ENCODE measurements at places on chromosomes 6 and 20.
A peak's percentile ranks its signal among the peaks of the same experiment; 100 is the strongest.

- DNase-seq: no peak
These were observed 744.9 kb downstream of the PTPRT start for GRCh38 chr20:42444799-42445198.

DNA sequence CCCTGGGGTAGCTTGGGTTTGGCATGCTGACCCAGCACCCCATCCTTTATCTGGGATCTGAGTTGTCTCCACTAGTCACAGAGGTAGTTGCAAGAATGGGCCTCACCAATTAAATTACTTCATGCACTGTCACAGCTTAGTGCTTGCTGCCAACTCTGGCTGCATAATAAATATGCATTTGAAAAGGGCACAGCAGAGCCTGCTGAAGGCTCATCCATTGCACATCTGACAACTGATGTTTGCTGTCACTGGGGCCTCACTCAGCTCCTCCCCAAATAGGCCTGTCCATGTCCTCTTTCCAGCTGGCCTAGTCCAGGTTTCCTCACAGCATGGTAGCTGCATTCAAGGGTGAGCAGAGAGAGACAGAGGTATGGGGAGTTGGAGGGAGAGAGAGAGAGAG lies 13.3 kb upstream of the NXT1 start:
- DNase-seq: no peak

- no peak for DNase-seq
These were observed 283.0 kb downstream of the CDH4 start for GRCh38 chr20:61535091-61535490.

DNA sequence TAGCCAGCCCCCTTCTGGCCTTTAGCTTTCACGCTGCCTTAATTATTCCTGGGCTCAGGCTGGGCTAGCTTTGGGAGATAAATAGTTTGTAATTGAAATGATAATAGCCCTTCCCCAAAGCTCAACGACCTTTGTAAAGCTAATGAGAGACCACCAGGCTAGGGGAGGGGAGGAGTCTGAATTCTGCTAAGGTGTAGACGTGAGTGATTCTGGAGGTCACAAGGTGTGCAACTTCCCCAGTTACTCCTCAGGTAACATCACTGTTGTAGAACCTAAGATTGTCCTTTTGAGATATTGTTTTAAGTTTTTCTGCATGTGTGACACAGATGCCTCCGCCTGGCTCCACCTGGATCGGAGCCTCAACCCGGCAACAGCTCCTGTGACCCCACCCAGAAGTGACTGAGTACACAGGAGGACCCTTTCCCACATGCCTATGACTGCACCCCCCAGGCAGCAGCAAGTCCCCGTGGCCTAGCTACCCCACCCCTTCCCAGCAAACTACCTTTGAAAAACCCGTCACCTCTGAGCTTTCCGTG lies 5.8 kb upstream of the GPR31 start:
- no peak for DNase-seq

- no peak for DNase-seq
These were observed 3.3 kb downstream of the PERP start for GRCh38 chr6:138103871-138104270.

- no peak for DNase-seq
These were observed 33.7 kb upstream of the PAQR8 start for GRCh38 chr6:52328303-52328662.

GRCh38 chr6:2952557-2953095 lies 18.7 kb downstream of the SERPINB6 start:
- DNase-seq: peak; percentile 75

GRCh38 chr6:49579649-49580048 lies 29.2 kb downstream of the C6orf141 start:
- no peak for DNase-seq

DNA sequence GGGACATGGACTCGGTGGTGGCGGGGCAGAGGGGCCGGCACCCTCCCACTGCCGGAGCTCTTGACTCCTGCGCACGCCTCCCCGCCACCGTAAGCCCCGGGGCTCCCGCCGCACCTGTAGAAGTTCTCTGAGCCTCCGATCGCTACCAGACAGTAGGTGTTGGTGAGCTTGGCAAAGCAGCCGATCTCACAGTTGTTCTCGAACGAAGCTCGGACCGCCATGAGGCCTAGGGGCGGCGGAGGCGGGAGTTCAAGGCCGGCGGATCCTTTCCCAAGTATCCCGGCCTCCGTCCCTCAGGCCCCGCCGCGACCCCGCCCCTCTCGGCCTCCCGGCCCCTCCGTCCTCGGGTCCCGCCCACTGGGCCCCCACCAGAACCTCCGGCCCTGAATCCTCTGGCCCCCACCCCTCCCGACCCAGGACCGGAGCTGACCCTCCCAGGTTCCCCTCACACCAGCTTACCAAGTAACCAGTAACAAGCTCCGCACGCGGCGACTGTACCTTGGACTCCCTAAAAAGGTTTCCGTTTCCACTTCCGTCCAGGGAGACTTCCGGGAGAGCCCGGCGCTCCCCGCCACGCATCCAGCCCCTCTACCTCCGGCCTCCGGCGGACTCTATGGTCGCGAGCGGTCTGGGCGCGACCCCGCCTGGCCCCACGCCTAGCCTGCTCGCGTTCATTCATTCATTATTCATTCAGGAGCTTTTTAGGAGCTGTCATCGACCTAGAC lies at the start of gene EIF6:
TSS of gene EIF6 (minus strand) at position 506 of the 725 bp plus-strand sequence. CDS start at position 221, 285 bp downstream.
- DNase-seq: peak; percentile 72

DNA sequence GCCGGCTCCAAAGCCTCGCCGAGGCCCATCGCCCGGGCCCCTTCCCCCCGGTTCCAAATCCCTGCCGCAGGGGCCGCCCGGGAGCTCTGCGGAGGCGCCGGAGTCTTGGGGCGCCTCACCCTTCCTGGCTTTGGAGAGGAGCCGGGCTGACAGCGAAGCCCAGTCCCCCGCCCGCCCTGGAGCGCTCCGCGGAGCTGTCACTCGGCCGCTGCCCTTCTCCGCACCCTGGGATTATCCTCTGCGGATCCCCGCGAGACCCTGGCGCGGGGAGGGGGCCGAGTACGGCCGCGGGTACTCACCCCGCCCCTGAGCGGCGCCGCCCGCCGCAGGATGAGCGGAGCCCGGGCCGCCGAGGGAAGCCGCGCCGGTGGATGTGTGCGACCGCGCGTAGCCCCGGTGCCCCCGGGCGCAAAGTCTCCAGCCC lies 343 bp downstream of the SNAP91 start:
- no peak for DNase-seq

DNA sequence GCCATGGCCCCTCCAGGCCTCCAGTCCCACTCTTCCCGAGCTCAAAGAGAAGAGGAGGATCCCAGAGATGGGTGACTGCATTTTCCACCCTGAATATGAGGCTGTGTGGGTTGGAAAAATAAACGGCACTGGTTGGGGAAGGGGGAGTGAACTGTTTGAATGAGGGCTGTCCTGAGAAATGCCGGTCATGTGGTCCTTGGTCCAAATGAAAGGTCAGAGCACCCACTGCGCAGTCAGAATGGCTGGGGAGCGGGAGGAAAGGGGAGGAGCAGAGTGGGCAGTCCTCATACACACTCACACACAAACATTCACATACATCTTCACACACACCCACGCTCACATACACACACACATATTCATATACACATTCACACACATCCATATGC lies 83.1 kb downstream of the MRPL14 start:
- DNase-seq: no peak

DNA sequence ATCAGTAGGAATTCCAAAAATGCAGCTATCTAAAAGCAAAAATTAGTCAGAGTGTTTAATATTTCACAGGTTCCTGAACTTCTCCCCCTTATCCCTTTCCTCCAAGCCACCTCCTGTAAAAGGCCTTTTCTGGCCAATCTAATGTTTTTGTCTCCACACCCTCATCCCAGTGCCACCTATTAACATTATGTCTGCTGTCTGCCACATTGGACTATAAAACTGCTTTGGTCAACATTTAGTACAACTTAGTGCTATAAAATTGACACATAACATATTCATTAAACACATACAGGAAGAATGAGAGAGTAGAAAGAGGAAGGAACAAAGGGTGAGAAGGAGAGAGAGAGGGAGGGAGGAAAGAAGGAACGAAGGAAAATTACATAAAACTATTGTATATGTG lies 47.7 kb downstream of the MMUT start:
- DNase-seq: no peak

DNA sequence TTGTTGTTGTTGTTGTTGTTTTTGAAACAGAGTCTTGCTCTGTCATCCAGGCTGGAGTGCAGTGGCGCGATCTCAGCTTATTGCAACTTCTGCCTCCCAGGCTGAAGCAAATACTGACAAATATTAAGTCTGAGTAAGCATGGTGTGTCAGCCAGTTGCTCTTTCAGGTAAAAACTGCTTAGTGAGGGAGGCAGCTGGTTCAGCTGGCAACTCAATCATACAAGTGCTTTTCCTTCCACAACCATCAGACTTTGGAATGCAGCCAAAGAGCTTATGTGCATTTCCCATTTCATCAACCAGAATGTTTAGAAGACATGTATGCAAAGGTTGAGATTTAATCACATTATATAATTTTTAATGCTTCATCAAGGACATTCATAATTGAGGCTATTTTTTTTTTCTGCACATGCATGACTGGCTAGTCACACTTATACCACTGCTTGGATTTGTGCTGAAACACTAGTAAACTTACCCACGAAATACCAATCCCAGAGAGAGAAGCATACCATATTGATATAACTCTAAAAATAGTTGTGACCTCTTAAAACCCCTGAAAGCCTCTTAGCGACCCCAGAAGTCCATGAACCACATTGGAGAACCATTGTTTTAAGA lies 56.0 kb downstream of the CLIC5 start:
- no peak for DNase-seq

DNA sequence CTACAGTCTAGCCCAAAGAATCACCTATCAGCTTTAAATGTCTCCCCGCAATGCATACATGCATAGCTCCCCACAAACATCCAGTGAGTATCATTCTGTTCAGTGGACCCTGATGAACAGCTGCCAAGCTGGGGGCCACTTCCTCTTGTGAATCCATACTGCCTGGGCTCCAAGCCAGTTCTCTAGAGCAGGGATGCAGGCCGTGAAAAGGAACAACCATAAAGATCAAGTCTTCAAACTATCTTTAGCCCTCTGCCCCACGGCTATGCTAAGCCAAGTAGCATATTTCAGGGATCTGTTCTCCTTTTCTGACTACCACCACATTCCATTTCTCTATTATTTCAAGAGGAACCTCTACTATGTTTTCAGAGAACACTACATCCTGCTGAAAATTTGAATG lies 191.7 kb upstream of the BTBD3 start:
- no peak for DNase-seq

- DNase-seq: no peak
These were observed 149.8 kb downstream of the BTBD9 start for GRCh38 chr6:38489951-38490350.

GRCh38 chr6:157235600-157236039 lies 87.7 kb downstream of the TMEM242 start:
- no peak for DNase-seq

DNA sequence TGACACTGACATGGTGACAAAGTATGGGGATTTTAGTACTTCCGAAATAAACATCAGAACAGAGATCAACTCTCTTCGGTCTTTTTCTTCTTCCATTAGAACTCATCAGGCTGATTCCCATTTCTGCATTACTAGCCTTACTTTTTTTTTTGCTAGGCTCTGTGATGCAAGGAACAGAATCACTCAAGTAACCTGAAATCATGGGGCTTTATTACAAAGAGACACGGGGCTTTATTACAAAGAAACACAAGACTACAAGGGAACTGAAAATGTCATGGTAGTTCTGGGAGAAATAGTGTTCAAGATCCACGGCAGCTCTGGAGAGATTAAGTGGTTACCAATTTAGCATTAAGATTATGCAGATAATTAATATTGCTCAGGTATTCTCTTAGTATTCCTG lies 11.6 kb downstream of the SOX4 start:
- no peak for DNase-seq

DNA sequence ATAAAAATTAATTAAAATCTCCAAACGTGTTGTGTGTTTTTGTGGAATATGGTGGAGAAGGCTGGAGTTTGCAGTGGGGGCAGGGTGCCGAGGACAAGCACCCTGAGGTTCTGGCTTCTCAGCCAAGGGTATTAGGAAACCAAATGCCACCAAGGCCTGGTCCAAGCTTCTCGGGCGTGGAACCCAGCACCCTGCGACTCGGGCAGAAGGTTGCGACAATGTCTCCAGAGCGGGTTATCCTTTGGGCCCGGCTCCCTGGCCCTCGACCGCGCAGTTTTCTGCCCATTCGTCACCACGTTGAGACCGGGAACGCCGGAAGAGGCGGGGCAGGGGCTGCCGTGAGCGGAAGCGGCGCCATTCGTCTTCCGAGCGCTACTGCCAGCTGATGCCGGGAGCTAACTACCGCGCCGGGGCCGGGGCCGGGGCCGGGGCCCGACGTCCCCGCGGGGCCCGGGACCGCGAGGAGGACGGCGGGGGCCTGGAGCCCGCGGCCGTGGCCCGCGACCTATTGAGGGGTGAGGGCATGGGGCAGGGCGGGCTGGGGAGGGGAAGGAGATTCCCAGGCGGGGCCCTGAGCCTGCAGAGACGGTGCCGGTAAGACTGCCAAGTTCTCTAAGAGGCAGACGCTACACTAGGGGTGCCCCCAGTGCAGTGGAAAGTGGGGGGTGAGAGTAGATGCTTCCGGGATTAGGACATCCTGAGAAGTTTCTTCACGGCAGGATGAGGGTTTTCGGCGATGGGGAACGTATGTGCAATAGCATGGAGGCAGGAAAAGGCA lies at the start of gene RRP36:
TSS of gene RRP36 (plus strand) at position 354 of the 778 bp plus-strand sequence. CDS start at position 386, 32 bp downstream.
- peak; percentile 48 for DNase-seq

DNA sequence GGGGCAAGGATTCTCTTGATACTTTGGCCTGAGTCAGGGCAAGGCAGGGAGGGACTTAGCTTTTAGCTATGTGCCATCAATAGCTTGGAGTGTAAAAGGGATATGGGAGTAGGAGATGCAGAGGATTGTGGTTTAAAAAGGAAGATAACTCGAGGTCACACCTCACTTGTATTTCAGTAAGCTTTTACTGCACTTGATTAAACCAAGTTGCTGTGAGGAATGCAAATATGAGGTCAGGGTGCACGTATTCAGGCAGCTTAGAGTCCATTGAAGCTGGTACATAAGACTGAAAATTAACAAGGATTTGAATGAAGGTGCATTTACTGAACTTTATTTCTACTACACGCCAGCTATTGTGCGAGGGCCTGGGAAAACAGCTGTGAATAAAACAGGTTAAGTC lies 32.1 kb downstream of the DSTN start:
- DNase-seq: no peak

- no peak for DNase-seq
These were observed 71.2 kb downstream of the KIAA0319 start for GRCh38 chr6:24574809-24575208.

DNA sequence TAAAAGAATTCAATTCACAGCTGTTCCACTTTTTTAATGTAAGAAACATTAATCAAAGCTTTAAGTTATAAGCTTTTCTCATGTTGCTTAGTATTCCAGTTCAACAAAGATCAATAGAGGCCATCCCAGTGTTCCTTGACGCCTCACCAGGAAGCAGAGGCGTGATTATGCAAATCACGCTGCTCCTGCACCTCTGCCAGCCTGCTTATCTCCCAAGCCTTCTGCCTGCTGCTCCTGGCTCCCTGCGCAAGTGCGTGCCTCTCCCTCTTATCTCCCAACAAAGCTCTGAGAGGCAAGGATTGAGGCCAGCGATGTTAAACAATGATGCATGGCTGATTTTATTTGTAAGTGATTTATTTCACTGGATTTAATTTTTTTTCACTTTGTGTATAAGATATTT lies 42.8 kb downstream of the INSM1 start:
- DNase-seq: no peak

GRCh38 chr6:28569748-28570147 lies 44.1 kb downstream of the GPX5 start:
- no peak for DNase-seq
